D721Med (cell line): ENCODE measurements at places on chromosomes 2 and 18.
A peak's percentile ranks its signal among the peaks of the same experiment; 100 is the strongest.

DNA sequence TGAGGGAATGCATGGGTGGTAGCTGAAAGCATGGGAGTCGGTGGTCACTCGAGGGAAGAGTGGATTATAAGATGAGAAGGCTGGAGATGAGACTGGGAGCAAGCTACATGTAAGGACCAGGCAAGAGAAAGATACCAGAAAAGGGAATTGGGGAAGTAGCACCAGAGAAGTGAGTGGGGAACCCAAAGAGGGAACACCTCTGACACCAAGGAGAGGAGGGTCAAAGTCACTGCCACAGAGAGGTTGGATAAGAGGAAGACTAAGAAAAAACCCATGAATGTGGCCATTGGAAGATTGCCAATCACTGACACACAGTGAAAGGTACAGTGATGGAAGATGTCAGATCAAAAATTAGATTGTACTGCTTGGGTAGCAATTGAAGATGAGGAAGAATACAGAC, 473.9 kb downstream of the BCL11A start:
- DNase-seq = no peak

DNA sequence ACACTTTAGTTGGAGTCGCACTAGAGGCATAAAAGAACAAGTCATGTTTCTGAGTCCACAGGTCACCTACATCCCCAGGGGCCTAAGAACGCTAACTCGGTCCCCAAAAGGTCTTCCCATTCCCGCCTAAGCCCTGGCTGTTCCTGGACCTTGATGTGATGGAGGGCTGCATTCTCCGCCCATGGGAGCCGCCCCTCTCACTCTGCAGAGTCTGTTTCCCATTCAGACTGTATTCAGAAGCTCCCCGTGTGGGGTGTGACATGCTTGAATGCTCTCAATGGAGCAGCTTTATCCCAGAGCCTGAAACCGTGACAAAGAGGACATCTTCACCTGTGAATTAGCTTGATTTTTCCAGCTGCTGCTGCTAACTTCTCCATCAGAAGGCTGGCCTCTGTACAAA, 319.0 kb upstream of the KLHL29 start:
- no peak for DNase-seq

DNA sequence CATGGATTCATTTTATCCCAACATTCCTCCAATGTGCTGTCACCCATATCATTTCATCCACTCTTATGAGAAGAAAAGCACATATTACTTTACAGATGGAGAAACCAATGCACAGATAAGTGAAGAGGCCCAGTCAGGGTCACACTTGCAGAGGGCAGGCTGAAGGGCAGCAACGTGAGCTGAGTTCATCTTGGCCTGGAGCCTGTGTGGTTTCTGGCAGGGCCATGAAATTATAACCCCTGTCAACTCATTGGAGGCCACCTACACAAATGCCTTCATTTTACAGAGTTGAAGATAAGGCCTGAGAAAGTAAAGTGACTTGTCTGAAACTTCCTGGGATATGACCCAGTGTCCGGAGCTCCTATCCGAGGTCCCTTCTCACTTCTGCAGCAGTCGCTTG, 88.4 kb upstream of the NRP2 start:
- no peak for DNase-seq

DNA sequence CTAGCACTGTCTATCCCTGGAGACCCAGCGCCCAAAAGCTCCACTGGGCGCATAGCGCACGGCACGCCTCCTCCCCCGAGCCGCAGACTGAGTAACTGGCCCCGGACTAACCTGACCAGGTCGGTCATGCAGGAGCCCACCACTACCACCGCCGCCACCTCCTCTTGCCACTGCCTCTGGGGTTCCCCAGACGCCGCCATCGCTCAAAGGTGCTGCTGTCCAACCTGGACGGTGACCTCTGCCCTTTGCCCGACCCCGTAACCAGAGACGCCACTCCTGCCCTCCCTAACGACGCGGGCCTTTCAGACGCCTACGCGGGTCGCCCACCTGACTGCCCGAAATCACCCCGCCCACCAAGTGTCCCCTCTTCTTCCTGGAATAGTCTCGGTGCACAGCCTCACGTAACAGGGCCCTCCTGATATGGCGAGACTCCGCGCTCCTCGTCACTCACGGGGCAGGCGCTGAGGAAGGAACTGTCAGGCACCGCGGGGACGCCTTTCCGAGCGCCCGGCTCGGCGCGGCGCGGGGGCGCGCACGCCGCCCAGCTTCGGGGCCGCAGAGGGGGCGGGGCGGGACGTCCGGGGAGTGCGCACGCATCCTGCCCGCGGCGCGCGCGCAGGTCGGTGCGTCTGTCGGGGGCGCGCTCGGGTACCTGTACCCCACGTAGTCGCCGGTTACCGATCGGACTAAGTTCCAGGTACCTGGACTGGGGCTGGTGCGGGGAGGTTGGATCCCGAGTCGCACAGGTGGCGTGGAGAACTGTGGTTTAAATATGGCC, at the start of the genes BABAM2 and RBKS:
TSS of gene BABAM2 (plus strand) at position 584 of the 778 bp plus-strand sequence. CDS start 3,828 bp downstream, outside the sequence.
TSS of gene RBKS (minus strand) at position 242 of the 778 bp plus-strand sequence. CDS start at position 200, 42 bp downstream.
- DNase-seq = peak; percentile 82

- DNase-seq = no peak
Measured at GRCh38 chr2:100283724-100284501, 38.4 kb downstream of the LONRF2 start.

DNA sequence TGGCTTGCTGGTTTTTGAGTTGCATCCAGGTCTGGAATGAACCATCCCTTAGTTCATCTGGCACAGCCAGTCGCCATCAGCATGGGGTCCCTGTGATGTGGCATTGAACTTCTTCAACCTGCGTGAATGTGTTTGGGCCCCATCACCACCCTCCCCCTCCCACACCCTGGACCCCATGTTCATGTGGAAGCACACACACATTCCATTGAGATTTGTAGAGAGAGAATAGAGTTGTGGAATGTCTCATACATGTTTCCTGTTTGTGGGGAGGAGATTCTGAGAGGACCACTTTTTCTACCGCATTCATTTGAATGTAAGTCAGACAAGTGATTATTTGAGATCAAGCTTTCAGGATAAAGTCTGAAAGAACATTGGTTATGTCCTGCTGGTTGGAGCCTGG, 117.6 kb upstream of the EML6 start:
- no peak for DNase-seq

GRCh38 chr2:228447266-228447915, 265.9 kb upstream of the SPHKAP start:
- no peak for DNase-seq

DNA sequence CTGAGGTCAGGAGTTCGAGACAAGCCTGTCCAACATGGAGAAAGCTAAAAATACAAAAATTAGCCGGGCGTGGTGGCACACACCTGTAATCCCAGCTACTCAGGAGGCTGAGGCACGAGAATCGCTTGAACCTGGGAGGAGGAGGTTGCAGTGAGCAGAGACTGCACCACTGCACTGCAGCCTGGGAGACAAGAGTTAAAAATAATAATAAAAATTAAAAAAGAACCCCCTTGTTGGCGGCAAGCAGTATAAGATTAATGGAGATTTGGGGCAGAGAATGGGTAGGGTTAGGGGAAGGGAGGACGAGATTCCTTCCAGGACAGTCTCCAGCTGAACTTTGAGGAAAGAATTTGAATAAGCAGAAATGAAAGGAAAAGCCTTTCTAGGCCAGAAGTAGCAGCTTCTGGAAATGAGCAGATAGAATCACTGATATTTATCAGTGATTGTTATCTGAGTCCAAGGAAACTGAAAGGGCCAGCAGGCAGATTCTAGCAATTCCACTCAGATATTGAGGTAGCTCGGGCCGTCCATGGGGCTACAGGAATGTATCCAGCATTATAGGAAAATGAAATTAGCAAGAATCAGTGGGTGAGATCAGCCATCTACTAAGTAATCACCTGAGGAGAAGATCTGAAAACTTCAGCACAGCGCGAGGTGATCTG, 7.0 kb upstream of the MYCN start:
- DNase-seq = no peak

GRCh38 chr18:24928301-24928878, 423.6 kb downstream of the ZNF521 start:
- DNase-seq = no peak

DNA sequence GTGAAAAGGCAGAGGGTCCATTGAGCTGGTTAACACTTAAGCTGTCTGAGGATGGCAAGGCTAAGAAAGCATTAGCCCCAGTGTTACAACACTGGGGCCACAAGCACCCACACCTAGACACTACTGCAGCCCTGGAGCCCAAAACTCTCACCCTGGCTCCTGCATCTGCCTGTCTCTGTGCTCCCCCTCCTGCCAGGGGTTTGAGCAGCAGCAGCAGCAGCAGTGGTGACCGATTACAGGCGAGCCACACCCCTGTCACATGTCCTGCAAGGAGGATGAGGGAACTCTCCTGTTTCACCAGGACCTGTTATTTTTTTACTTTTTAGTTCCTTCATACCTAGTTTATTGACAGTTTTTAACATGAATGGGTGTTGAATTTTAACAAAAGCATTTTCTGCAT, 326.7 kb upstream of the MAP2 start:
- no peak for DNase-seq

DNA sequence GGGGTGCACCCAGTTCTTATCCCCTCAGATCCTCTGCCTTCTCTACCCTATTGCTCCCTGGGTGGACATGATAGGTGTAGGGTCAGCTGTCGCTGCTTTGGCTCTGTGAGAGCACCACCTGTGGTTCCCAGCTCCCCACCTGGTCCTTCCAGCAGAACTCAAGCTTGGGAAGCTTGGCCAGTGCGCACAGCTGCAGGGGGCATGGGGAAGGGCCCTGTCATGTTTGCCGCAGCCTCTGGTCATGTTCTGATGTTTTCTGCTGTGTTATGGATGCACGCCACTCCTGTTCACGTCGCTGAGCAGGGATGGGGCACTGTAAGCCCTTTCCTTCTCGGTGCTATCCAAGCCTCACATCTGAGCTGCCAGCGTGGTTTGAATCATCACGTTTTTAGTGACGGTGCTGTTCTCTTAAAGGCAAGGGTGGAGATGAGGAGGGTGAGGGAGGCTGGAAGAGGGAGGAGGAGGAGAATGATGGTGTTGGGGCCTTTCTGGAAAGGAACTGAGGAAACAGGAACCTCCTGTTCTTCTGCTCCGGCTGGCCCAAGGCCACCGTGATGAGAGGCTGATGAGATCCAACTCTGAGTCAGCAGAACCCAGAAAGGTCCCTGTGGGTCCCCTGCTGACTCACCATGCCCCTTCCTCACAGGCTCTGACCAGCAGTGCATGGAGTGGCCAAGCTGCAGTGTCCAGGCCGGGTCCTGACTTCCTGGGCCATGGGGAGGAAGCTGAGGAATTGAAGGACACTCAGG, 78.0 kb downstream of the LIPG start:
- no peak for DNase-seq

DNA sequence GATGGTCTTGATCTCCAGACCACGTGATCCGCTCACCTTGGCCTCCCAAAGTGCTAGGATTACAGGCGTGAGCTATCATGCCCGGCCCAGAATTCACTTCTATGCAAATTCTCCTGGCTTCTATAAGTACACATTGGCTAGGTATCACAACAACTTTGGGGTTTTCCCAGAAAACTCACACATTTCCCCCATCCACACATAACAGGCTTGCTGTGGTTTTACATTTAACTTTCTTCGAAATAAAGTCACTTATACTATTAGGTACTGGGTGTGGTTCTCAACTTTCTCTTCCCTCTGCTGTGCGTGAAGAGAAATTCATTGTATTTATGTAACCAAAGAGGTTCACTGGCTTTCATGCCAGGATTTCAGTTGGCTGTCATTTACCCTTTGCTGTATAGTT, 439.4 kb upstream of the CWC22 start:
- DNase-seq = no peak

DNA sequence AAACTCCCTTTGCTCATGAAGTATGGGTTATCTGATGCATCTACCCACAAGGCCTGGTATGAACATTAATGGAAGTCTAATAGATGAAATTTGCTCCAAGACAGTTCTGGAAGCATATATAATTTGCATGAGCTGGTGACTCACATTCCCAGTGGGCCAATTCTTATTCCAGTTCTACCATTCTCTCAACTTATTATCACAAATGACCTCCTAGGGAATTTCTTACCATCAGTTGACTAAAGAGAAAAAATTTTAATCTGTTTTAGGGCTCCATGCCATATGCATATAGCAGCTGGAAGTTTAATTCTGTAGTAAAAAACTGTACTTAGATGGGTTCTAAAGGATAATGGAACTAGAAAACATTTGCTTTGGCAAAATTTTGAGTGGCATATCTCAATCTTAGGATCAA, 165.2 kb upstream of the COL3A1 start:
- no peak for DNase-seq

GRCh38 chr2:226712941-226713340, 86.7 kb downstream of the IRS1 start:
- no peak for DNase-seq

DNA sequence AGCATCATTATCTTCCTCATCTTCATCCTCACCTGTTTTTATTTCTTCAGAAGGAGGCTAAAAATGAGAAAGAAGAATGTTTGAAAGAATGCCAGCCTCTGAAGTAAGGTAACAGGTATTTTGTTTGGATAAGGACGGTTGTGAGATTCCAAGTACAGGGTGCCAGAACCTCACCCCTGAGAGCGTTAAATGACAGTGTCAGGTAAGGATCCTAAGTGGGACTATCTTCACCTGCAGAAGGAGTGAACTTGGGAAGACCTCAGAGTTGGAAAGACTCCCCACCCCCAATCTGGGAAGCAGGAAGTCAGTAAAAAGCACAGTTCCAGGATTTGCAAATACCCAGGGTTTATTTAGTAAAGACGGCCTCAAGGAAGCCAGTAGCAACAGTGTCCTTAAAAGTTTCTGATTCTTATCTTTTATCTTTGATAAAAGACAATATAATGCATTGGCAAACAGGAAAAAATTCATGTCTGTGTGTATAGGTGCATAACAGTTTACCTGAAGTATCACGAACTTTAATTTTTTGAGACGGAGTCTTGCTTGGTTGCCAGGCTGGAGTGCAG, 52.3 kb downstream of the THOC1 start:
- DNase-seq = no peak

DNA sequence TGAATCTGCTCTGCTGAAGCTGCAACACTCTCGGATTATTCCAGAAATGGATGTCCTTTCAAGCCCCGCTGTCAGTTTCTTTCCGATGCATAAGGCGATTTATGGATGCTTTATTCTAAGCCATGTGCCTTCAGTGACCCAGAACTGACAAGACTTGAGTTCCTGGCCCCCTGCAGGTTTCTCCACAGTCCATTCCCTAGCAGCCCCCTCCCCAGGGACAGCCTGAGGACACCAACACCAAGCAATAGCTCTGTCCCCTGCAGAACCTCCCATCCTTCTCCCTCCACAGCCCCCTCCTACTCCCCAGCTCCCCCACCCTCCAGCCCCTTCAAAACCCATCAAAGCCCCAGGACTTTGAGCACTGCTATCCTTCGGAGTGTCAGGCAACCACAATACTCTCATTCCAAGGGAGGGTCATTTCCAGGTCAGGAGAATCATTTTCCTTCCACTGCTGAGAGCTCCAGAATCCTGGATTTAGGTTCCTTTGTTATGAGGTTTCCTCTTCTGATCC, 24.6 kb upstream of the SPP2 start:
- DNase-seq = no peak

DNA sequence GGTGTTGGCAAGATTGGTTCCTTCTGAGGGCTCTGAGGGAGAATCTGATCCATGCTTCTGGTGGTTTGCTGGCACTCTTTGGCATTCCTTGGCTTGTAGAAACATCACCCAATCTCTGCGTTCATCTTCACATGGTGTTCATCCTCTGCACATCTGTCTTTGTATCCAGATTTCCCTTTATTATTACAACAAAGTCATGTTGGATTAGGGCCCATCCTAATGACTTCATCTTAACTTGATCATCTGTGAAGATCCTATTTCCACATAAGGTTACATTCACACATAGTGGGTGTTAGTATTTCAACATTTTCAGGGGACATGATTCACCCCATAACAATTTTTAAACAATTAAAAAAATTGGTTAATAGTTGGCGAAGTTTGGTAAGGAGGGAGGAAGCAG, 177.4 kb upstream of the CWC22 start:
- DNase-seq = no peak

- no peak for DNase-seq
Measured at GRCh38 chr2:240467659-240468302, 32.3 kb downstream of the GPC1 start.

- no peak for DNase-seq
Measured at GRCh38 chr2:1636791-1637415, 107.4 kb downstream of the PXDN start.
